Activated T-helper 1 cell treated with anti-CD3 and anti-CD28 coated beads, Interleukin-2, amount 50 U/mL, for 16 hours (primary cell): ENCODE measurements at places on chromosomes 11 and 22.

DNA sequence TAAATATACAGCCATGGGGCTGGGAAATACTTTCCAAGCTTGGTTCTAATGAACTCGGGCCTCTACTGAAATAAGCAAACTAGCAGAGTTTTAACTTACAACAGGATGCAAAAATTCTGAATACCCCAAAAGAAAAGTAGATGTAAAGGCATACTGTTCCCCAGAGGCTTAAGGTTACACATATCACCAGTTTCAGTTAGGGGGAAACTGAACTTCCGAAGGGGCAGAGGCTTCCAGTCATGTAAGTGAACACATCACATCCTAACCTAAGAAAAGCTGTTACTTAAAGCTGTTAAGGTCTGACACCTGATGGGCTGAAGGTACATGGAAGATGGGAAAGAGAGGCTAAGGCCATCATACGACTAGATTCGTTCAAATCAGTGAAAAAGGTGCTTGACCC lies 2.3 kb downstream of the GAB2 start:
- no peak for DNase-seq

DNA sequence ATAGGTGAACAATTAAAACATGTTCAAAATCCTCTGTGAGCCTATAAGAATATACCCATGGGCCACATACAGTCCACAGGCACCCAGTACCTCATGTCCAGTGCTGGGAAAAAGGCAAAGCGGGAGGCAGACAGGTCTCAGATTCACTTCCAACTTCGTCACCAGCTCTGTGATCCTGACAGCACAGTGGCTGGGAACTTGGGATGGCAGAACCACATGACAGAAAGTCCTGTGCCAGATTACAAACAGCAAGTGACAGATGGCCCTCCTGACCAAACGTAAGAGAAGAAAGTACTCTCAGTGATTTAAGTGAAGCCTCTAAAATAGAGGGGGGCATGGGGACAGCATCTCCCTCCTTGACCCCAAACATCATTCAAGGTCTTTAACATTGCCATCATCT lies 5.8 kb downstream of the SLC1A2 start:
- DNase-seq = no peak

DNA sequence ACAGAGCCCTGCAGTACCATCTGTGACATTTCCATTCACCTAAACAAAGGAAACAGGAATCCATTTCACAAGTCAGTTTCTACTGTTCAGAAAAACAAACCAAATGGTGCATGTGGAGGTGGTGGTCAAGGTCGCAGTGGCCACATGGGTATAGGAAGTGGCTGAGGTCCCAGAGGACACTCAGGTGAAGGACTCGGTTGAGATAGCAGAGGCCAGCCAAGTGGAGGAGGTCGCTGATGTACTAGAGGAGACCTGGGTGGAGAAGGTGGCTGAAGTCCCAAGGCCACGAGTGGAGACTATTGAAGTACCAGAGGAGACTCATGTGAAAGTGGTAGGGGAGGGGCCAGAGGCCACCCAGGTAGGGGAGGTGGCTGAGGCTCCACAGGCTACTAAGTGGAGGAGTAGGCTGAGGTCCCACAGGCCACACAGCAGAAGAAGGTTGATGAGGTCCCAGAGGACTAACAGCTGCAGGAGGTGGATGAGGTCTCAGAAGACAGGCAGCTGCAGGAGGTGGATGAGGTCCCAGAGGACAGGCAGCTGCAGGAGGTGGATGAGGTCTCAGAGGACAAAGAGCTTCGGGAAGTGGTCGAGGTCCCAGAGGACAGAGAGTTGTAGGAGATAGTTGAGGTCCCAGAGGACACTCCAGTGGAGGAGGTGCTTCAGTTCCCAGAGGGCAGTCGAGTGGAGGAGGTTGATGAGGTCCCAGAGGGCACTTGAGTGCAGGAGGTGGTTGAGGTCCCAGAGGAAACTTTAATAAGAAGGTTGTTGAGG lies 40.2 kb downstream of the ZNF195 start:
- no peak for DNase-seq

- DNase-seq = no peak
These were observed 4.6 kb downstream of the FGF19 start for GRCh38 chr11:69699213-69699612.

GRCh38 chr11:116539836-116540418 lies 232.9 kb downstream of the BUD13 start:
- DNase-seq = no peak

GRCh38 chr11:44028401-44028800 lies 19.4 kb upstream of the ACCSL start:
- DNase-seq = no peak

- no peak for DNase-seq
These were observed 4.8 kb downstream of the PAX6 start for GRCh38 chr11:31806186-31806927.

- no peak for DNase-seq
These were observed 87.2 kb downstream of the LARGE2 start for GRCh38 chr11:46009647-46010046.

GRCh38 chr11:134987822-134988221 lies 575.8 kb upstream of the B3GAT1 start:
- no peak for DNase-seq

GRCh38 chr22:50017701-50018224 lies 5.2 kb upstream of the IL17REL start:
- DNase-seq = no peak

GRCh38 chr11:98512938-98513337 lies 507.8 kb upstream of the CNTN5 start:
- DNase-seq = no peak

GRCh38 chr11:11816511-11817314 lies 25.1 kb upstream of the USP47 start:
- no peak for DNase-seq

DNA sequence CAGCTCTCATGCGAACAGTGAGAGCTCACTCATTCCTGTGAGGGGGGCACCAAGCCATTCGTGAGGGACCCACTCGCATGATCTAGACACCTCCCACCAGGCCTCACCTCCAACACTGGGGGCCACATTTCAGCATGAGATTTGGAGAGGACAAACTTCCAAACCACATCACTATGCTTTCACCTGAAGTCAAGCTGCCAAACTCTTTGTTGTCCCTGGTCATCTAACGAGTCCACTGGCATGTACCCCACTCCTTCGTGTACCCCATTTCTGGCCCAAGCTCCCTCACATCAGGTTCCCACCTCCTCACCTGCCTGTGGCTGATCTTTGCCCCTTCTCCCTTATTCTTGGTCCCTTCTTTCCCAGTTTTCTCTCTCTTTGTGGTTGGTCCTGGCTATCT lies 198.9 kb downstream of the ADAMTS15 start:
- no peak for DNase-seq

GRCh38 chr11:66915866-66916265 lies 42.3 kb downstream of the PC start:
- DNase-seq = no peak

GRCh38 chr11:18001191-18001590 lies 11.7 kb downstream of the SERGEF start:
- no peak for DNase-seq

DNA sequence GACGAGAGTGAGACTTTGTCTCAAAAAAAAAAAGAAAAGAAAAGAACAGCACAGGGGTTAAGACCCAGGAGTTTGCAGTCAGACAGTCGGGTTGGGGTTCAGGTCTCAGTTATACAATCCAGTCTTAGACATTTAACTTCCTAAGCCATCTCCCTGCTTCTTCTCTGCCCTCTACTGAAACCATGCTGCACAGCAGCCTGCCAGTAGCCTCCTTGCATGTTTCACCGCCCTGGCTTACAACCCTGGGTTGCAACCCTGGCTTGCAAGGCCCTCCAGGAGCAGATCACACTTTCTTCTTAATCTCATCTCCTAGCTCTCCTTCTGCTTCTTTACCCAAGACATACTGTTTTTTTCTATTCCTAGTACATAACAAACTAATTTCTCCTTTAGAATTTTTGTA lies 5.9 kb upstream of the B3GAT3 start:
- DNase-seq = no peak

- no peak for DNase-seq
These were observed 6.1 kb downstream of the P2RY2 start for GRCh38 chr11:73223998-73224730.

- no peak for DNase-seq
These were observed 8.2 kb downstream of the ARRB1 start for GRCh38 chr11:75342966-75343870.

DNA sequence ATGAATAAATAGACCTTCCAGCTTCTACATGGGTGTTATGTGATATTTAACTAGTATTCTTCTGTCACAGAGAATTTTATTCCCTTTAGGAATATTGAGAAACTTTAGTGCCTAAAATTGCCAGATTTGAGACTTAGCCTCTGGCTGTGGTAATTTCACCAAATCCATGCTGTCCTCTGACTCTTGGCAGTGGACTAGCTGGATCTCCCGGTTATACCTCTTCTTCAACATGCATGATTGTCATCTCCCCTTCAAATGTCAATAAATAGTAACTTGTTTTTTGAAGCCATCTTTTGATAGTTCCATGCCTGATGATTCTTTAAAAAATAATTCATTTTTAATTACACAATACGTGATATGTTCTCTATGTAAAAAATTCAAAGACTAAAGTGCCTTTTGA lies 8.4 kb downstream of the AQP11 start:
- no peak for DNase-seq

GRCh38 chr22:32541481-32541880 lies 66.9 kb downstream of the FBXO7 start:
- DNase-seq = no peak

DNA sequence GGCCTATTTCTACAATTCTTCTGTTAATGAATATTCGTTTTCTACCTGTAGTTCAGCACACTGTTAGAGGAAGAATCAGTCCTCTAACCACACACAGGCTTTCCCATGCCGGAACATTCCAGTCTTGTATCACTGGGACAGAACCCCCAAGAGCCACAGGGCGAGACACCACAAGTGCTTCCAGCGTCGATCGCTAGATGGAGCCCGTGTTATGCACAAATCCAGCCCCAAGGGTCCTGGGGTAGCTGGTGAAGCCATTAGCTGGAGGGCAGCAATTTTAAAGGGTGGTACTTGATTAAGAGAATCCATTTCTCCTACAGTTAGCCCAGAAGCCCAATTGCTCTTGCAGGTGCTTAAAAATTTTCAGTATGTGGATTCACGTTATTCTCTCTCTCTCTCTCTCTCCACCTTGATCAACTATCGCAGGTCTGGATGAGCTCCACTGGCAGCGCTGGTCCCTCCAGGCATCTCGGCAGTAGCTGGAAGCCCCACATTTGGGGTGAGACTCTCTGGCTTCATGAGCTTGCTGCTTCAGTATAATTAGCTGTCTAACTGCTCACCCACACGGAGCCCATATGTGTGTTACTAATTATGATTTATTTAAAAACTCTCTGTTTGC lies 148.2 kb upstream of the SNX19 start:
- DNase-seq = no peak

DNA sequence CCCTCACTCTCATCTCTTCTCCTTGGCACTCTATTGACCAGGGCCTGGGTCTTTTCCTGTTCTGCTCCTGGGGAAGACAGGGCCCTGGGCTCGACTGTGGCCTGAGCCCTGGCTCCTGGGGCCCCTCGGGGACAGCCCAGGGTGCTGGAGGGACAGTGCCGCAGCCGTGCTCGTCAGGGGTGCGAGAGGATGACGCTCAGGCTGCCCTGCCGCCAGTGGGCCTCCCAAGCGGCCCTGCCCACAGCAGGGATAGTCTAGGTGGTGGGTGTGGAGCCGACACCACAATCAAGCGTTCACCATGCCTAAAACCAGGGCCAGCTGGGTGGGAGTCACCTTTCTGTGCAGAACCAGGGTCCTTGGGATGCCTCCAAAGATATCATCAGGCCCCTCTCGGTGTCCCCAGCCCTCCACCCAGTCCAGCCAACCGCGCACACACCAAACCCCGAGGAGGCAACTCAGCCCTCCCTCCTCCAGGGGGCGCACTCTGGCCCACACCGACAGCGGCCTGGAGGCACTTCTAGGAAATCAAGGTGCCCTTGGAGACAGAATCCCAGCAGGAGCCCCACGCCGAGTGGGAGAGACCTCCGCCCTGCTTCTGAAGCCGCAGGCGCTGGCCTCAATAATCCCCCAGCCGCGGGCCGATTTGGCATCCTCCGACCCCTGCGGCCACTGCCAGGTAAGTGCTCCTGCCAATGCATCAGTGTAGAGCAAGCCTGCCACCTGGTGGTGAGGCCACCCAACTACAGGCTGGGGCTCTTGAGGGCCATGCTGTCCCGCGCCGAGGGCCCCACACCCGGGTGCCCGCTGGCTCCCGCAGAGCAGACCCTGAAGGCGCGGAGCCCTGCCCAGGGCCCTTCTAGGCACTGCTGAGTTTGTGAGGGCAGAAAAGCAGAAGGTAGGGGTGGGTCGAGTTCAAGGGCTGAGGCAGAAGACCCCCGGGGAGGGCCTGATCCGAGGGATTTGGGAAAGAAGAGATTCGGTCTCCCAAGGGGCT lies 496.4 kb downstream of the BUD13 start:
- DNase-seq = peak; percentile 44

DNA sequence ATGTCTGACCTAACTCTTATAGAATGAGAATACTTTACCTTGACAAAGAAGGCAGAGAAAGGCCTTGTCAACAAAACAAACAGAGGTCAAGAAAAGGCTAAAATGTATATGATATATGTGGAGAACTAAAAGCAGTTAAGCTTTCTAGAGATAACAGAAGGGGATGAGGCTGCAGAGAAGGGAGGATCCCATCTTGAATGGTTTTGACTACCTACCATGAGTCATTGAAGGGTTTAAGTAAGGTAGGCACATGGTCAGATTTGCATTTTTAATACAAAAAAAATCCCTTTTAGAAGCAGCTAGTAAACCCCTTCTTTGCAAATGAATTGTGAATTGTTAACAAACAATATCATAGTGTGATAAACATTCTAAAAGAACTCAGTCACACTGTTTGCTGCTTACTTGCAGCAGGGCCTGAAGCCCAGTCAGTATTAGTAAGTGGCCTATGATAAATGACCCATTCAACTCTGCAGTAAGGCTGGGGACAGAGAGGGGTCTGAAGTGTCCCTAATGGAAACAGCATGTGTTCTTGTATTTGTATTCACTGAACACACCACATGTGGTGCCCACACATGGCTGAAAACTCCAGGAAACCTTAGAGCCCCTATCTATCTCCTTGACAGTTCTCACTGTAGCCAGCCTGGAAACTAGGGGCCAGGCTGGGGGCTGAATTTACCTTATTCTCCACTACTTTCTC lies 328.8 kb upstream of the PITPNB start:
- no peak for DNase-seq

- no peak for DNase-seq
These were observed 13.0 kb upstream of the GLYATL1 start for GRCh38 chr11:58926251-58926650.

DNA sequence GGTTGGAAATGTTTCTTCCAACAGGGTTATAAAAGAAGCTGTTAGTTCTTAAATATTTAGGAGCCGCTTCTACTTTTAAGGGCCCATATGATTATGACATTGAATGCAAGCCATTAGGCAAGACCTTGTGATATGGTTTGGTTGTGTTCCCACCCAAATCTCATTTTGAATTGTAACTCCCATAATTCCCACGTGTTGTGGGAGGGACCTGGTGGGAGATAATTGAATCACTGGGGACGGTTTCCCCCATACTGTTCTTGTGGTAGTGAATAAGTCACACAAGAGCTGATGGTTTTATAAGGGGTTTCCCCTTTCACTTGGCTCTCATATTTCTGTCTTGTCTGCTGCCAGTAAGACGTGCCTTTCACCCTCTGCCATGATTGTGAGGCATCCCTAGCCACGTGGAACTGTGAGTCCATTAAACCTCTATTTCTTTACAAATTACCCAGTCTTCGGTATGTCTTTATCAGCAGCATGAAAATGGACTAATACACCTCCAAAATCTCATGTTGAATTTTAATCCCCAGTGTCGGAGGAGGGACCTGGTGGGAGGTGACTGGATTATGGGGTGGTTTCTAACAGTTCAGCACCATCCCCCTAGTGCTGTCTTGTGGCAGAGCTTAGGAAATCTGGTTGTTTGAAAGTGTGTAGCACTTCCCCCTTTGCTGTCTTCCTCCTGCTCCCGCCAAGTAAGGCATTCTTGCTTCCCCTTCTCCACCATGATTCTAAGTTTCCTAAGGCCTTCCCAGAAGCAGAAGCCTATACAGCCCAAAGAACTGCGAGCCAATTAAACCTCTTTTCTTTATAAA lies 4.3 kb downstream of the CD59 start:
- DNase-seq = no peak
